Upper lobe of right lung (tissue), 1 donor: ENCODE measurements at places on chromosomes 3 and 15. TPM values are rescaled to one million over a fixed set of nuclear protein-coding genes. Genes with fewer than 3 reads are reported as not detected.

PLCL2 gene
- 9.1 TPM for total RNA-seq

STRA6 gene
- not detected for total RNA-seq

CEP152 gene
- total RNA-seq, result 4.2 TPM

TPRG1 gene
- total RNA-seq, result 22.3 TPM

TLR9 gene
- 0.87 TPM for total RNA-seq

LRRK1 gene
- total RNA-seq, result 22.6 TPM

TTC23 gene
- 19.1 TPM for total RNA-seq

EFHB gene
- total RNA-seq, result 0.90 TPM

GRK7 gene
- 0.12 TPM for total RNA-seq

CHRNA5 gene
- 1.2 TPM for total RNA-seq

ANKRD34C gene
- not detected for total RNA-seq

- no peaks in the 10 kb centered on the region for H3K27me3 ChIP-seq
- H3K4me3 ChIP-seq, result no peak overlapping the region
- no peaks in the 10 kb centered on the region for H3K4me1 ChIP-seq
Measured at GRCh38 chr3:110567029-110567428, 504.6 kb upstream of the NECTIN3 start.

GRCh38 chr15:46278062-46278461 lies 643.2 kb downstream of the SQOR start:
- no peak overlapping the region for H3K4me3 ChIP-seq
- DNase-seq, result no peak
- no peaks in the 10 kb centered on the region for H3K4me1 ChIP-seq
- H3K36me3 ChIP-seq, result no peaks in the 10 kb centered on the region
- H3K27ac ChIP-seq, result no peak overlapping the region

- no peaks in the 10 kb centered on the region for H3K27me3 ChIP-seq
- H3K27ac ChIP-seq, result no peak overlapping the region
- no peaks in the 10 kb centered on the region for H3K36me3 ChIP-seq
- H3K4me1 ChIP-seq, result no peaks in the 10 kb centered on the region
- DNase-seq, result no peak
- H3K4me3 ChIP-seq, result no peak overlapping the region
Measured at GRCh38 chr3:31004025-31004678, 109.7 kb upstream of the GADL1 start.

DNA sequence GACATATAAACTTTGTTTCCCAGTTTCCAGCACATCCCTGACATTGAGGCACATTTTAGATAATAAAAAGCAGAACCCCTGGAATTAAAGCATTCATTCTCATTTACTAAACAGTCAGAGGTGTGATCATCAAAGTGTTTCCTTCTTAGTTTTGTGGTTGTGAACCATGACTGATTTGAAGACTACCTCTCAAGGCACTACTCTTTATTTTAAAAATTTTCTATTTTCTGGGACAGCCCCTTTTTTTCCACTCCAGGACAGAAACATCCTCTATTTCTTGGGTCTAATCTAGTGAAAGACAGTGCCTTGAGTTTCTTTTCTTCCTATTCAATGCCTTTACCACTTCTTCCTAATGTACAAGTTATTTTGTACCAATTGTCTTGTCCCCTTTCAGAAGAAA lies 5.2 kb downstream of the SST start:
- H3K4me3 ChIP-seq, result no peak overlapping the region
- H3K4me1 ChIP-seq, result no peaks in the 10 kb centered on the region
- H3K36me3 ChIP-seq, result no peaks in the 10 kb centered on the region
- no peak for DNase-seq

DNA sequence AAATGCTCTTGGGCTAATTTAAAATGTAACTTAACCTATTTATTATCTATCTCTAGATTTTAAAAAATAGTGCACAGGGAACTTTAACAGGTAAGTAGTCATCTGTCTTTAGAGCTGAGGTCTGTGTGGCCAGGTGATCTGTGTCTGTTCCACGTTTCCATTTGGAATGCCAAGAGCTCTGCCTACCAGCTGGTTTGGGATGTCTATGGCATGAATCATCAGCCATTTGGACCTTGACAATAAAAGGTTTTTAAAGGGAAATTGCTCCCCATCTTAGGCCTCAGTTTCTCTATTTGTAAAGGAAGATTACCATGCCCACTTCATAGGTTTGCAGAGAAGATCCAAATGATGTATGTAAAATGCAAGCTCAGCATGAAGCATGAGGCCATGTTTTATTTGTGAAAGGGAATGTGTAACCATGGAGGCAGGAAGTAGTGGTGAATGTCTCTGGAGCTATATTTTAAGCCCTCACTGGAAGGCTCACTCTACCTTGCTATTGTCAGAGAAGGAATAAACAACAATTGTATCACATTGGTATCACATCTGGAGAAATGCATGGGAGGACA lies 548.1 kb upstream of the LMCD1 start:
- no peak for DNase-seq
- H3K27me3 ChIP-seq, result no peaks in the 10 kb centered on the region
- no peak overlapping the region for H3K4me3 ChIP-seq
- H3K4me1 ChIP-seq, result no peaks in the 10 kb centered on the region
- no peaks in the 10 kb centered on the region for H3K36me3 ChIP-seq

DNA sequence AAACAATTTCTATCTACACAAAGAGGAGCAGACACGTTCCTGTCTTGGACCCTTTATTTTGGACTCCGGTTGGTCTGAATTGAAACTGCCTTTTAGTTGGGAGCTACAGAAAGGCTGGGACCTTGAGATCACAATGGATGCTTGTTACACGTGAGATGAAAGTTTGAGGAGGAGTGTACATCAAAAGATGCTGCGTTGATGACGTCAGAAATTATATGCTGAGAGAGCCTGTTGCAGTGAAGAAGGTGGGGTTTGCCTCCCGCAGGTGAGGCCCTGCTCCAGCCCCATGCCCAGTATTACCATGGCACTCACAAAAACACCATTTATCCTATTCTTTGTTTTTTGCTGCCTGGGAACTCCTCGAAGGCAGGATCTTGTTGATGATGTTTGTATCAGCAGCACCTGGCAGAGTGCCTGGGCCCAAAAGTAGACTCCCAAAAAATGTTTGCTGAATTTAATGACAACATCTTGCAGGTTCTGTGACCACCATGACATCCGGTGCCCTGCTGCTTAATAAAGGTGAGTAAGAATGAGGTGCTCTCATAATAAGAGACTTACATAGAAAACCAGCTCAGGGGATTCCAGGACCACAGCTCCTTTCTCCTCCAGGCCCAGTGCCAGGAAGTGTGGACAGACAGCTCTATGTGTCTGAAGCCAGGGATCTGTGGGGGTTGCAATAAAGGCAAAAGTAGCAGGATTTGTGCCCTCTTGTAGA lies 136.1 kb upstream of the UBE2E1 start:
- H3K27me3 ChIP-seq, result no peaks in the 10 kb centered on the region
- H3K4me1 ChIP-seq, result no peaks in the 10 kb centered on the region
- no peak overlapping the region for H3K4me3 ChIP-seq
- no peak for DNase-seq
- no peak overlapping the region for H3K27ac ChIP-seq

GRCh38 chr3:131619821-131620220 lies 117.0 kb upstream of the MRPL3 start:
- no peak overlapping the region for H3K4me3 ChIP-seq
- H3K27me3 ChIP-seq, result no peaks in the 10 kb centered on the region
- no peak for DNase-seq

- H3K4me1 ChIP-seq, result no peaks in the 10 kb centered on the region
- no peak overlapping the region for H3K4me3 ChIP-seq
- no peaks in the 10 kb centered on the region for H3K27me3 ChIP-seq
- H3K36me3 ChIP-seq, result no peaks in the 10 kb centered on the region
- H3K27ac ChIP-seq, result no peak overlapping the region
Measured at GRCh38 chr3:2771193-2771592, 339.0 kb downstream of the IL5RA start.

DNA sequence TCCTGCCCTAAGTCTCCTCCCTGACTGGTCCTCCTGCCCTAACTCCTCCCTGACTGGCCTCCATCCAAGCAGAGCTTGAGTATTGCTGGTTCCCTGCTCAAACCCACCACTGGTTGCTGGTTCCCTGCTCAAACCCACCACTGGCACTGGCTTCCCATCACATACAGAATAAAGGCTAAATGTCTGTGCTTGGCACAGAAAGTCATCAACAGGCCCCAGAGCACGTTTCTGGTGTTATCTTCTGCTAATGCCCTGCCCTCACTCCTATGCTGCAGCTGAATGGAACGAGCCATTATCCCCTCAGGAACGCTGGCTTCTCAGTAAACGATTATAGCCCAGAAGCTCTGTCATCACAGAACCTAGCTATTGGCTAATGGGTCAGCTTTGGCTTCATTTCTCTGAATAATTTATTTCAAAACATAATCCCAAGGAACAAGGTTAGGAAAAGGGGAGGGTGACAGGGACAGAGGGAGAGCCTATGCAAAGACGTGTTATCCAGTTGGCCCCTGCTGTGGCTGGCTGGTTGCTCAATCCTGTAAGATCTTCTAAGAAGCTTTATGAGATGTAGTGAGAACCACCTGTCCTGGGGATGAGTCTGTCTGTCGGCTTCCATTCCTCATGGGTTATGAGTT lies 6.3 kb upstream of the MUC20 start:
- no peaks in the 10 kb centered on the region for H3K27me3 ChIP-seq
- H3K27ac ChIP-seq, result no peak overlapping the region
- no peaks in the 10 kb centered on the region for H3K4me1 ChIP-seq
- H3K36me3 ChIP-seq, result peaks cover 33% of the 10 kb centered on the region
- no peak overlapping the region for H3K4me3 ChIP-seq

DNA sequence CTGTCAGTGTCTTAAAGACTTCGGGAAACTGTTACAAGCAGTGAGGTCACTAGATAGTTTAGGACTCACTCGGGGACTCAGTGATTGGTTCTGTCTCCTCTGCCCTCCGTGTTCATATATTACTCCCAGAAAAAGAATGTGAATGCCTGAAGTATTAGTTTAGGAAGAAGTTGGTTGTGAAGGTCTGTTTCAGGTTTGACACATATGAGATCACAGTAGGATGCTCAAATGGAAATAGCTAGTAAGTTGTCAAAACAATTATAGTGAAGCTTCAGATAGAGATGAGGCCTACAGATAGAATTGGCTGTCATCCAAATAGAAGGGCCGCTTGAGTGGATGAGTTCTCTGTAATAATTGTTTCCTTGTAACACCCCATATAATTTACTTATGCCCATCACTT lies 172.6 kb downstream of the PLCL2 start:
- no peaks in the 10 kb centered on the region for H3K4me1 ChIP-seq
- H3K4me3 ChIP-seq, result no peak overlapping the region
- H3K27me3 ChIP-seq, result no peaks in the 10 kb centered on the region
- H3K27ac ChIP-seq, result no peak overlapping the region
- DNase-seq, result no peak

- H3K27ac ChIP-seq, result peak overlapping the region; percentile 18
- H3K4me1 ChIP-seq, result peaks cover 18% of the 10 kb centered on the region
- no peak overlapping the region for H3K4me3 ChIP-seq
Measured at GRCh38 chr3:42052132-42052483, 39.0 kb upstream of the TRAK1 start.

DNA sequence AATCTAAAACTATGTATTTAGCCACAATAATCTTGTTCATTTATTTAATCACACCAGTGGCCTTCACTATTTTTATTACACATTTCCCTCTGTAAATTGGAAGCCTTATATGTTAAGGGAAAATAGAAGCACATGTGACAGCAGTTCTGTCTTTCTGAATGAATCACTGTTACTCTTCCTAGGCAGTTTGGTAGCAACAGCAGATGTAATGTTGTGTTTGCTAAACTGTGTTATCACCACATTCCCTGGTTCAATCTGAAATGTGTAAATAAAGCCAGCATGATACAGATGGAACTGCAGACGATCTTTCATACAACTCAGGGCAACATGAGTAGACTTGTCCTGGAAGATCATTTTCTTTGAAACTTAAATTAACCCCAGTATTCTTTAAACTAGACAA lies 220.1 kb downstream of the MCTP2 start:
- no peak overlapping the region for H3K4me3 ChIP-seq
- H3K4me1 ChIP-seq, result no peaks in the 10 kb centered on the region
- H3K27me3 ChIP-seq, result no peaks in the 10 kb centered on the region
- no peaks in the 10 kb centered on the region for H3K36me3 ChIP-seq
- no peak for DNase-seq

GRCh38 chr3:133169331-133170068 lies 131.3 kb downstream of the TMEM108 start:
- no peaks in the 10 kb centered on the region for H3K4me1 ChIP-seq
- no peaks in the 10 kb centered on the region for H3K36me3 ChIP-seq

DNA sequence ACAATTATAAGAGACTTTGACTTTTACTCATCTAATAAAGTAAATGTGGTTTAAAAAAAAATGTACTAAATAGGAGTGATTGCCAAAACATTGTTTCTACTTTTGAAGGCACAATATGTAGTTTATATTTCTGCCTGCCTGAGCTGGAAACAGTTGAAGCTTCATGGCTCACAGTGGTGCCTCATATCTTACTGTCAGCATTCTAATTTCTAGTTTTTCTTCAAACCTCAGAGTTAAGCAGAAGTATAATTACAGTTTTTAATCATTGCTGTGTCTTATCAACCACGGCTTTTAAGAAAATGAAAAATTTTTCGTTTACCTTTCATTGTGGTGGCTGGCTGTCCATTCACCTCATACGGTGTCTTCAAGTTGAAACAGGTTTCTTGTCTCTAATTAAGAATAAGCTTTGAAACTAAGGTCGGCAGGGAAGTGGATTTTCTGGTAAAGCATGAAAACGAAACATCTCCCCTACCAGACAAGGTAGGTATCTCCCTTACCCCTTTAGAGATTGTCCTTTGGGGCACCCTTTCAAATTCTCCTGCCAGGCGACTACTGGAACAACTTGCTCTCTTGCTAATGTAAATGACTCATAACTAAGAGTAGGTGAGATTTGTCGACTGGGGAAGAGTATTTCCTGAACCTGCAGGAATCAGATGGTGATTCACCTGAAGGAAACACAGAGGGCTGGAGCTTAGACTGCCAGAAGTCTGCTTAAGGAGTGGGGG lies at the start of gene GPR87:
Gene GPR87 (minus strand): TSS at position 554 of the 725 bp plus-strand sequence. CDS start 16,720 bp downstream, outside the sequence.
- no peak for DNase-seq
- H3K36me3 ChIP-seq, result no peaks in the 10 kb centered on the region
- no peak within 1 kb of the TSS for H3K4me3 ChIP-seq
- H3K4me1 ChIP-seq, result no peaks in the 10 kb centered on the region

DNA sequence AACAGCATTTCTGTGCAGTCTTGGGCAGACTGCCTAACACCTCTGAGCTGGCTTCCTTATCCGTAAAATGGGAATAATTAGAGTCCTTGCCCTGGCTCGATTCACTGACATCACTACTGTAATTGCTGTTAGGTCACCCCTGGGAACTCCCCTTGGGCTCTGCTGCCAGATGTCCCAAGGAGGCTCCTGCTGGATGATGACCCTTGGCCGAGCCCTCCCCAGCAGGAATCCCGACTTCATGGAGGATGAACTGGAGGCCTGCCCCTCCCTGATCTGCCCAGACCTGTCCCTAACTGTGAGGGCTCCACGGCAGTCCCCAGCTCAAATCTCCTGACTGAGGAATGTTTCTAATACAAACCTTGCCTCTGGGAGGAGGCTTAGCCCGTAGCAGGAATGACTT lies 18.0 kb downstream of the ESYT3 start:
- H3K4me3 ChIP-seq, result no peak overlapping the region
- no peaks in the 10 kb centered on the region for H3K27me3 ChIP-seq
- no peaks in the 10 kb centered on the region for H3K36me3 ChIP-seq
- peak; percentile 48 for DNase-seq
- no peaks in the 10 kb centered on the region for H3K4me1 ChIP-seq

GRCh38 chr3:15428539-15428938 lies 1.1 kb downstream of the EAF1 start:
- H3K27ac ChIP-seq, result no peak overlapping the region
- H3K4me3 ChIP-seq, result peak overlapping the region; percentile 97
- peaks cover 50% of the 10 kb centered on the region for H3K36me3 ChIP-seq
